Skeletal muscle tissue (tissue), 5 donors: ENCODE measurements at places on chromosomes 4 and X. TPM values are rescaled to one million over a fixed set of nuclear protein-coding genes. Genes with fewer than 3 reads are reported as not detected.

Gene YY2
- 1.6 TPM for total RNA-seq

Gene KLB
- total RNA-seq, result 1.0 TPM

Gene PSMD10
- 57.9 TPM for total RNA-seq

Gene ASMT
- not detected for total RNA-seq

Gene PNMA5
- under 0.01 TPM for total RNA-seq

Gene ENAM
- 2.1 TPM for total RNA-seq

Gene PDHA2
- total RNA-seq, result not detected

Gene CXorf51B
- total RNA-seq, result not detected

Gene CPE
- total RNA-seq, result 89.8 TPM

Gene SPIN3
- 11.0 TPM for total RNA-seq

Gene FAM200B
- total RNA-seq, result 12.0 TPM

Gene NXF3
- total RNA-seq, result not detected

Gene PDGFRA
- 118 TPM for total RNA-seq

Gene MSANTD1
- total RNA-seq, result 1.0 TPM

Gene STATH
- not detected for total RNA-seq

Gene USP51
- 1.6 TPM for total RNA-seq

Gene SPRY1
- total RNA-seq, result 77.8 TPM

Gene CDKN2AIP
- 7.3 TPM for total RNA-seq

Gene FOXR2
- not detected for total RNA-seq

Gene KDR
- 49.1 TPM for total RNA-seq

Gene GAGE12J
- total RNA-seq, result not detected

Gene CT45A2
- total RNA-seq, result 0.52 TPM

Gene BTC
- 3.1 TPM for total RNA-seq

Gene GPR119
- total RNA-seq, result not detected

Gene GC
- total RNA-seq, result not detected

Gene GLA
- 16.2 TPM for total RNA-seq

Gene ASB12
- total RNA-seq, result 8.4 TPM

Gene PLAC8
- 11.0 TPM for total RNA-seq

Gene CT47B1
- total RNA-seq, result not detected

Gene OTUD6A
- not detected for total RNA-seq

Gene FMR1NB
- not detected for total RNA-seq

Gene HSFX2
- total RNA-seq, result 0.52 TPM

Gene RRH
- total RNA-seq, result under 0.01 TPM

Gene PTTG2
- 0.52 TPM for total RNA-seq

Gene CENPVL3
- not detected for total RNA-seq

Gene CFAP99
- total RNA-seq, result not detected

Gene MAGEA1
- total RNA-seq, result not detected

Gene FBXW7
- 102 TPM for total RNA-seq

Gene HPGDS
- total RNA-seq, result 7.3 TPM

Gene SLC9B1
- 15.7 TPM for total RNA-seq

Gene SLC10A7
- 15.1 TPM for total RNA-seq

Gene SLC2A9
- total RNA-seq, result 1.0 TPM

Gene C4orf17
- total RNA-seq, result not detected

Gene TECRL
- total RNA-seq, result 27.1 TPM
